CD4-positive, alpha-beta T cell (primary cell): ENCODE measurements at places on chromosomes 16 and 17.

DNA sequence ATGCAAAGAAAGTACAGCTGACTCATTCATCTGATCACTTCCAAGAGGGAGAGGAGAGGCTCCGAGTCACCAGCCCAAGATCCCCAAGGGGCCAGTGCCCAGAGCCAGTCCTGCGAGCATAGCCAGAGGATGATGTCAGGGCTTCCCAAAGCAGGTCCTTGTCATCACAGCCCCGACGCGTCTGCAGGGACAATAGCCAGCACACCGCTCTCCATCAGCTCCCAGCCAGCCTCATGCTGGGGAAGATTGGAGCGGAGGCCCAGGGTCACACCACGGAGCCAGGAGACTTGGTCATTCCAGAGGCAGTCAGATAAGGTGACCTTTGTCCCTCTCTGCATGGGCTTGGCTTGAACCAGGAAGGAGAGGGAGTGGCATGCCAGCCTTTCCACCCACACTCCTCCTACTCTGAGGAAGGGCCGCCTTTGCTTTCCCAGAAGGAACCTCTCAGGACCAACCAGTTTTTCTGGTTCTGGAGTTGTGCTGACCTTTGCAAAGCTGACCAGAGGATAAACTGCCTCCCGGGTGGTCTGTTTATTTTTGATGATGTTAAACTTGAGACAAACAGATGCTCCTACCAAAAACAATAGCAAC lies 58.3 kb upstream of the ARHGAP44 start:
- DNase-seq: no peak

DNA sequence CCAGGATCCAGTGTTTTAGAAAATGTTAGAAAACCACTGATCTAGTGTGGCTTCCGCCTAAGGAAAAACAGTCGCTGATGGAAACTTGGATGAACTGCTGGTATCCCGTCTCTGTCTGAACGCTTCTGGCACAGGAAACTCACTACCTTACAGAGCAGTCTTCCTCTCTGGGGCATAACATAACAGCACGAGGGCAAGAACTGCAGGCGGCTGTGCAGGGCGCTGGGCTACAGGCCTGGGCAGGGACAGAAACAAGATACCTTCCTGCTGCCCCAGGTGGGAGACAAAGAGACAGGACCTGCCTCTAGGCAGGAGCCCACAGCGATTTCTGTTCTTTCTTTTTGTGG lies 10.5 kb downstream of the MXRA7 start:
- DNase-seq: no peak

GRCh38 chr17:78226759-78227454 lies 4.5 kb upstream of the TMEM235 start:
- no peak for DNase-seq

DNA sequence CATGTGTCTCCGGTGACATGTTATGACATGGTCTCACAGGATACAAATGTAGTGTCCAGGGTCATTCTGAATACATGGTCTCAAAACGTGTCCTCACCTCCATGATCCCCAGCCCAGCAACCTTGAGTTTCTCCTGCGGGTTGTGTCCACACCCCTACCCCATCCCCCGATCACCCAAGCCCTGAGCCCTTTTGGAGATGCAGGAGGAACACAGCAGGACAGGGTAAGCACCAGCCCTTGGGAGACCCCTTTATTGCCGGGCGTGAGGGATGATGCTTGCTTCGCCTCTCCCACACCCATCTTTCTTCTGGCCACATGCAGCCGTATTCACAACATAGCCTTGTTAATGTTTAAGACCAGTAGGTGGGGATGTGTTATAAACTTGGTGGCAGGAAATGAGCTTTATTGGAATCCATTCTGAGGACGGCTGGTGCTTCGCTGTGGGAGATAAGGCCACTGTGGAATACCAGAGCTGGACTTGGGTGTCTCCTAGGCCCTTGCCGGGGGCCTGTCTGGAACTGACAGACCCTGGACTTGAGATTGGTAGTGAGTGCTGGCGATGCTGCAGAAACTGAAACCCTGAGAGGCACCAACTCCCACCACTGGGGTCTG lies 5.5 kb downstream of the TMEM132E start:
- no peak for DNase-seq

DNA sequence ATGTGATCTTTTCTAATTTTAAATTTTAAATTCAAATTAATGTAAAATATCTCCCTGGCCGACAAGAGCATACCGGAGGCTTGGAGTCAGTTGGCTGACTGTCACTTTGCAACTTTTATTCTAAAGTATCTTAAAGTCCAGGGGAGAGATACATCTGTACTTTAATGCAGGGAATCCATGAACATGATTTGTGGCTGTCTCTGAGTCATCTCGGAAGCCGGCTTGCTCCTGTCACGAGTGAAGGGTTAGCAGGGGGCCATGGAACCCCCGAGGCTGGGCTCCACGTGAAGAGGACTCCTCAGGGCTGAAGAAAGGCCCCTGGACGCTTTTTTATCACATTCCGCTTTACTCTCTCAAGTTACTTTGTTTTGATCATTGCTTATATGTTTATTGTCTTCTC lies 13.3 kb downstream of the TVP23A start:
- no peak for DNase-seq

DNA sequence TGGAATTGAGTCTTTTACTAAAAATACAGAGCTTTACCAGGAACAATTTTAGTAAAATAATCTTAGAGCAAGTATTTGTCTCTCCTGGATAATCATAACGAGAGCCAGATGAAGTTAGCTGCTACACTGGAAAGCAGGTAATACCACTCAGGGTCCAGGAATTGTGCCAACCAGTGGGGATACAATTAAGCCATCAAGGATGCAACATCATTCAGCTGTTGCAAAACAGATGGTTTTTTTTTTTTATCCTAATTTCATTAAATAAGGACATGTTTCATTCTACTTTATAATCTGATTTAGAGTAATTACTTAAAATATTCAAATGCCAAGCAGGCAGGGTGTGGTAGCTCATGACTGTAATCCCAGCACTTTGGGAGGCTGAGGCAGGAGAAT lies 10.2 kb downstream of the MMD start:
- no peak for DNase-seq

- DNase-seq: no peak
Observed at GRCh38 chr16:89320782-89321501, 103.4 kb downstream of the ZNF778 start.

DNA sequence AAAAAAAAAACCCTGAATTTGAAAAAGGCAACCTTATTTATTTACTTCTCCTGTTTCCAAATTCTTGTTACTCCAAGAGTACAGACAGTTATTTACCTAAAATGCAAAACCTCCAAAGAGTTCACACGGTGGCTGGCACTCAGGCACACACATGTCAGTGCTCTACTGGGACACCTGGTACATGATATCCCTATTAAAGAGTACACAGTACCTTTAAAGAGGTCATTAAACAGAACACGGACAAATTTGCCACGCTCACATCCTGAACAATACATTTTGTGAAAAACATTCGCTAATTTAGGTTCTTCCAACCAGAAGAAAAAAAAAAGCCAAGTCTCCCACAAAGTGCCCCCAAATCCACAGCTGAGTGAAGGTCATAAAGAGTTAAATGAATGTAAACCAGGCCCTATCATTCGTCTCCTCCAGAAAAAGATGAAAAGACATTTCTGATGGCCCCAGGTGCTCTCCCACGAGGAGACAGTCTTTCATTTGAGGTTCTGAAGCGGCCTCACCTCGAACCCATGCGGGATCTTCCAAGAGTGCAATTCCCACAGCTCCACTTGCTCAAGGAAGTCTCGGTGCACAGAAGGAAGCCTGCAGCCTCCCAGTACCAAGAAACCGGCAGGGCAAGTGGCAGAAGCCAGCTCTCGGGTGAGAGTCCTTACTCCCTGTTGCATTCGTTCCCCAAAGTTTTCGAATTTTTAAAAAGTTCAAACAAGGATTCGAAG lies 993 bp downstream of the ERN1 start:
- peak; percentile 38 for DNase-seq

GRCh38 chr16:1028056-1028455 lies 44.5 kb upstream of the SSTR5 start:
- DNase-seq: no peak

- DNase-seq: no peak
Observed at GRCh38 chr17:76946772-76947135, 78.5 kb downstream of the MGAT5B start.

GRCh38 chr16:53611179-53611696 lies 92.4 kb downstream of the RPGRIP1L start:
- DNase-seq: no peak

DNA sequence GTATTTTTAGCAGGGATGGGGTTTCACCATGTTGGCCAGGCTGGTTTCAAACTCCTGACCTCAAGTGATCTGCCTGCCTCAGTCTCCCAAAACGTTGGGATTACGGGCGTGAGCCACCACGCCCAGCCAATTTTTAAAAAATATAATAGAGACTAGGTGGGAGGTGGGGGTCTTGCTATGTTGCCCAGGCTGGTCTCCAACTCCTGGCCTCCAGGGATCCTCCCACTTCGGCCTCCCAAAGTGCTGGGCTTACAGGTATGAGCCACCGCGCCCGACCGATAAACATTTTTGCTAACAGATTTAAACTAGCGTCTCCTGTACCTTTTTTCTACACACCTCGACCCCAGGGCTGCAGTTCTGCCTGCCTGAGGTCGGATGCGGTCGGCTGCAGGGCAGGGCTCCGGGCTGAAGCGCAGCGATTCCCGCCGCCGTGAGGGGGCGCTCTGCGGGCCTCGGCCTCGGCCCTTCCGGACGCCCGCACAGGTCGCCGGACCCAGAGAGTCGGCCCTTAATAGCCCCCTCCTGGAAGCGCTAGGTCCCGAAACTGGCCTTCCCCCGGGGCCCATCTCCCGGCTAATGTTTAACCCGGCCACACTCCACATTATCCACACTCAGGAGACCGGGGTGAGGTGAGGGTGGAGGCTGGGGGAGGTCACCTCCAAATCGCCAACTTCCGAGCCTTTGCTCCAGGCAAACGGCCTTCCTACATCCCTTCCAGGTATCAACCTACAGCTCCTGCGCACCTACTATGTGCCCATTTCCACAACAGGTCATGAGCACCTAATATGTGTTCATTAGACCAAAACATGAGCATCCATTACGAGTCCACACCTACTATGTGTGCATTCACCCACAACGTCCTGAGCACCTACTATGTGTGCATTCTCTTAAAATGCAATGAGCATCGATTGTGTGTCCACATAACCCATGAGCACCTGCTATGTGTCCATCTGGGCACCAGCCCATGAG lies 2.0 kb upstream of the GLIS2 start:
- no peak for DNase-seq

DNA sequence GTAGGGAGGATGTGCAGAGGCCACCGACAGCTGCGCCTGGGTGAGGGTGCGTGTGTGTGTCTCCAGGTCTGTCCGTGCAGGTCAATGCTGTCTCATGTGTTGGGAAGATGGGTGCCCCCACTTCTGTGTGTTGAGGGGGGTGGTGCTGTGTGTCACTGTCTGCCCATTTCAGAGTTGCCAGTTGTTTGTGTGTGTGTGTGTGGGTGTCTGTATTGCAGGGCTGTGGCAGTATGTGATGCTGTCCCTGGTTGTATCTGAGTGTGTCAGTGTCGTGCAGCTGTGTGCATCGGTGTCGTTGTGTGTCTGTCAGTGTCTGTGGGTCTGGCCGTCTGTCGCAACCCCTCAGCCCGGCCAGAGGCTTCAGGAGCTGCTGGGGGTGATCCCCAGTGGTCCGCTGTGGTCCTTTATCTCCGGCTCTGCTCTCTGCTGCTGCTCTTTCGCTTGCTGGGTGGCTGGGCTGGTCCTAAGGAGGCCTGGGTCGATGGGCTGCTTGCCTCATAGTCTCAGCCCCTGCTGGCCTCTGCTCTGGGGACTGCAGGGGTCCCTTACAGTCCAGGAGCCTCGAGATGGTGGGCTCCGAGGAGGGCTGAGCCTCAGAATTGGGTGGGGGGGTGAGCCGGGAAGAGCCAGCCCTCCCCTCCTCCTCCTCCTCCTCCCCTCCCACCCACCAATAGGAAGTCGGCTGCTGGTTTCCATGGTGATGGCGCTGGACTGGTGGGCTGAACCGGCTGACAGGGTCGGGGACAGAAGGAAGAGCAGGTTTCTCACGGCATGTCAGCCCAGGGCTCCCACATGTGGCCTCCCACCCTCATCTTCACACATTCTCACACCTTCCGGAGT lies at the start of gene TSPOAP1:
TSPOAP1 (minus strand) TSS at position 601 of the 840 bp plus-strand sequence. CDS start 875 bp downstream, outside the sequence.
- DNase-seq: peak; percentile 62

- DNase-seq: no peak
Observed at GRCh38 chr16:67027046-67027445, 1.9 kb upstream of the CBFB start.

GRCh38 chr17:1986783-1987451 lies 38.2 kb downstream of the RTN4RL1 start:
- no peak for DNase-seq

DNA sequence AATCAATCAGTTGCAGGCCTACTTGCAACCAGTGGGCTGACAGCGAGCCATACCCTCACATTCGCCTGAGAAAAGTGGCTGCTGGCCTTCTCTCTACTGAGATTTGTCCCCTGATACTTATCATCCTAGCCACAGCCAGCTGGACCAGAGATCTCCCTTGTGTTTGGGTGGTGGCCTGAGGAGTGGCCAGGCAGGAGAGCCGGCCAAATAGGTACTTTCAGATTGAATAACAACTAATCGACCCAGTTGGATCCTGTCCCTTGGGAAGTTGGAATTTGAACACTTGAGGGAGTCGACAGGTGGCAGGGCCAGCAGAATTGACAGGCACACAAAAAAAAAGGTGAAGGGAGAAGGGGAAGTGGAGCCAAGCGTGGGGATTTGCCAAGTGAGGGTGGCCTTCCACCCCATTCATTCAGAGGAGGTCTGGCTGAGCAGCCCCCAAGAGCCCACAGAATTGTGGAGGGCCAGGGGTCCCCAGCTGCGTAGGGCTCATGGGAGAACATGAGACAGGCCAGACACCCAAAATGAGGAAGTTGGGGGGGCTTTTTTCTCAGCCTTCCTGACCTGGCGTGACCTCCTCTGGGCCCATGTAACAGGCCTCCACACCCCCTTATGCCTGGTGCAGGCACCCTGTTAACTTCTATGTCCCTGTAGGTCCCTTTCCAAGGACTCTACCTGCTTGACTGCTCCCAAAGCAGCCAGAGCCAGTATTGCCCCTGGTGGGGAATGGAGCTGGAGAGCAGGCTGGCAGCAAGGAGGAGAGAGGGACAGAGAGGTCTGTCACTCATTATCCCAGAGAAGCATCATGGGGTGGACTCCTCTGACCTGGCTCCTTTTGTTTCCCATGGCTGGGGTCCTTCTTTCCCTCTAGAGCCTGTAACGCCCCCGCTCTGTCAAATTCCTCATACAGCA lies 2.9 kb upstream of the RANGRF start:
- no peak for DNase-seq

- no peak for DNase-seq
Observed at GRCh38 chr17:29581583-29582253, 7.7 kb downstream of the GIT1 start.

- DNase-seq: no peak
Observed at GRCh38 chr16:11871193-11871592, 19.9 kb upstream of the RSL1D1 start.

DNA sequence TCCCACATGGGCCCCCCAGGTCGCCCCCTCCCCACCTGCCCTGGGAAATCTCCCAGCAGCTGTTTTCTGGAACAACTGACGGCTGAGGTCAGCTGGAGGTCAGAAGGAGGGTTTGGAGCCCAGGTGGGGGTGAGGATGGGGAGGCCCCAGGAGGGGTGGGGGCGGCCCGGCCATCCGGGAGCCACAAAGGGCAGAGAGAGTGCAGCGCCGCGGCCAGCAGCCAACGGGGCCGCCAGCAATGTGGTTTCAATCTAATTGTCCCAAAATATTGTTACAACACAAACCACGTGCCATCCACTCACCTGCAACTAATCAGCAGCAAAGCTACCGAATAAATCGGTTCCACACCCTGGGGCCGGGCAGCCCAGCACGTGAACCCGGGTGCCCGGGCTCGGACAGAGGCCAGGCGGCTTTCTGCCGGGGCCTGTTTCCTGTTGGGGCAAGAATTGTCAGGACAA lies 28.3 kb upstream of the SLC38A10 start:
- DNase-seq: no peak
